ENCODE measurements at places on chromosomes 6 and 20.

DNA sequence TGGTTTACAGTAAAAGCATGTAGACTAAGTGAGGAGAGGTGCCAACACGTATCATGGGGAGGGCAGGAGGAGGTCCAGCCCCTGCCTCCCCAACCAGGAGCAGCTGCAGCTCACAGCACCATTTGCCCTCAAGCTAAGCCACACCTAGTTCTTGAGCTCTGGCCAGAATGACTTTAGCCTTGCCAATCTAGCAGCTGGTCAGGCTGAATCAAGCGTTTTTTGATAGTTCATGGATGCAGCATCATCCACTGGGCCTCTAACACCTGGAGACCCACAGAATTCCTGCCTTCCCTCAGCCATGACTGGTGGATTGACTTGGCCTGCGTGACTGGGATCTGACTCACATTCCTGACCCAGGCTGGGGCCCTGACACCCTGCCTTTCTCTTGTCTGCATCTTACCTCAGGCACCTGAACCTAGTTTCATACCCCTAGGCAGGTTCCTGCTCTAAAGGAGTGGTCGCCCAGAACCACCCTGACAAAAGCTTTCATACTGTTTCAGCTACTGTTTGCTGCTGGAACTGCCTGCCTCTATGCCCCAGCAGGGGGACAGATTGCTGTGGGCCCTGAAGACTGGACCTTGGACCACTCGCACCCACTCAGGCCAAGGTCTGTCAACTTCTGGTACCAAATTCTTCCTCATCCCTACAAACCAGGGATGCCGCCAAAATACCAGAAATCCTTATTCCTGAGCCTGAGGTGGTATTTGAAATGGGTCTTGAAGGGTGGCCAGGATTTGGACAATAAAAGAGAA is 122.3 kb downstream of the QRSL1 start:
- DNase-seq, result no peak

DNA sequence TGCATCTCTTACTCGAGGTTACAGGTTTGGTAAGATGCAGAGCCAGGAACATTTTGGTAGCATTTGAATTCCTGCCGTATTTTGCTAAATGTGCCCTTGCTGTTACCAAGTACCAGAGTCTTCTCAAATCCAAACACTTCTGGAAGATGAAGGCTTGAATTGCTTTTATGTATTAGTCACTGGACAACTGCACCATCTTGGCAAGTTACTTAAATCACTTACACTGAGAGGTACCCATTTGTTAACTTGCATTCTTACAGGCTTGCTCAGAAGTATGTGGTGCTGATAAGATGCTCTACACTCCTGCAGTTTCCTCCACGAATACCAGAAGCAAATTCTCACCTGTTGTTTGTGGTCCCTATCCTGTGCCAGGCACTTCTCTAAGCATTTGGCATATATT is 12.7 kb downstream of the IL22RA2 start:
- DNase-seq, result no peak

DNA sequence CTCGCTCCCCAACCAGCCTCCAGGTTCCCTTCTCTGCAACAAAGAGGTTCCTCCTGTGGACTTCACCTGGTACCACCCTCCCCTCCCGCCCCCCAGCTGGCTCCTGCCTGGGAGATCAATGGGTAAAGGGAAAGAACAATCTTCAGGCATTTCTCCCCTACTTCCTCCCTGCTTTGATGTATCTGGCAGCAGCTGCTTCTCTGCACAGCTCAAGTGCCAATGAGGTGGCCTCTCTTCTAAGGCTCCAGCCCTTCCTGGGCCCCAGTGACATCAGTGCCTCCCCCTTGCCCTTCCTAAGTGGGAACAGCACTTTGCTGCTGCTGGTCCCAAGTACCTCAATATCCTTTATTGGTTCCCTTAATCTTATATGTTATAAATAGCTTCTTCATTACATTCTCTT is 23.5 kb downstream of the MOCS1 start:
- DNase-seq, result no peak

DNA sequence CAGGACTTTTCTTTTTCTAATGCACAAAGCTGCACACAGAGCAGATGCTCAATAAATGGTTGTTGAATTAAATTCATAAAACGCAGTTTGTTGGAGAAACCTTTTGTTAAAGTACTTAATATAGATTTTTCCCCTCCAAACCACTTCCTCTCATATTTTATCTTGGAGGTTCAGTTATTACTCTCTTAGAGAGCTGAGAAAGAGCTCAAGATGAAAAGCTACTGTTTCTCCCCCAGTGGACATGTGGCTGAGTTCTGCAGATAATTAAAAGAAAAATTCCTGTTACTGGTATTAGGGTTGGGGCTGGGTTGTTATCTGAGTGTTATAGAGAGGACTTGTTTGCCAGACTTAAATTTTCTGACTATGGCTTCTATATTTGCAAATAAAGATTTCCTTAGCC is 294.0 kb downstream of the TBC1D7 start:
- DNase-seq, result no peak

- no peak for DNase-seq
These were observed 244.2 kb downstream of the EPM2A start for GRCh38 chr6:145491126-145491525.

DNA sequence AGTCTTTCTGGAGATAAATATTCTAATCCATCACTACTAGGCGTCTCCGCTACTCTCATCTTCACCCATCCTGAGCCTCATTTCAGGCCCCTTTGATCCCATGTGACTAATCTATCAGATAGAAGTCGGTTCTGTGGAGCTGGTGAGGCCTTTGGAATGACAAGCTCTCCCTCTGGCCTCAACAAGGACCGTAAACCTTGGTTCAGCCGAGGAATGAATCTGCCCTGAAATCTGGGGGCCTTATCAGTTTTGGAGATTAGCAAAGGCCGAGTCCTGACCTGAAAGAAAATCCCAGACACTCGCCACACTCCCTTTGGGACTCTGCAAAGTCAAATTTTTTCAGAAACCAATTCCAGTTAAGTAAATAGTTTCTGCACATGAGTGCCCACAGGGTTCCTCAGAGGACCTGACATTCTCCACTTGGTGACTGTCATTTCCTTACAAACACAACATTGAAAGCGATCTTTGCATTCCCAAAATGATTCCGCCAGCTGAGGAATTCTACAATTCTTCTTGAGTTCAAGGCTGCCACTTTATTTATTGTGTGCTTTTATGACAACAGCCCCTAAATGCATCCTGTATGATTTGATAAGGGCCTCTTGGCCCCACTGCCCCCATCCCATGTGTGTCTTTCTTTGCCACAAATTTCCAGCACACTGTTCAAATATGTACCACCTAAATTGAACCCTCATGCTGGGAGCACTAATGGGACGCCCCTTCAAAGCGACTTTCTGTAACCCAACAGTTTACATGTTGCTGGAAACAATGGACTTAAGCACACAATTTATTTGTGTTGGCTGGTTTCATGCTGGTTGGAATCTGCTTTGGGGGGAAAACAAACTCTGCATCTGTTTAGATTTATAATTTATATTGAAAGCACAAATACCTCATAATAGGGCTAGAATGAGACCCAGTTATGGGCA is 10.0 kb upstream of the RIPOR3 start:
- DNase-seq, result no peak

GRCh38 chr6:38985839-38986238 is 62.7 kb upstream of the GLP1R start:
- DNase-seq, result no peak

DNA sequence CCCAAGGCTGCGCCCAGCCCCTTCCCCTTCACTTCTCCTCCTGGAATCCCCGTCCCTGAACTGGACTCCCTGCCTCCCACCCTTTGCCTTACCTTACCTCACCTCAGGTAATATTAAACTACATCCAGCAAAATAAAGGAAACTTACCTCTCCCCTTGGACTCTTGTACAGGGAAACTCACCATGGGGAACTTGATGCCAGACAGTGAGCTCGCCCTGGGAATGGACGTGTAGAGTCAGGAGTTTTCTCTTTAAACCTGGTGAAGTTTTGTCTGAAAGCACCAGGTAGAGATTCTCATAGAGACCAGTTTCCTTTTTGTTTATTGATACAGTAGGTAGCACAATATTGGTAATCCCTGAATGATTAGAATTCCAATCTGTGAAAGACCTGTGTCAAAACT is 544 bp upstream of the HLA-C start:
- DNase-seq, result no peak

- DNase-seq, result no peak
These were observed 9.6 kb upstream of the HSF2 start for GRCh38 chr6:122389704-122390372.

DNA sequence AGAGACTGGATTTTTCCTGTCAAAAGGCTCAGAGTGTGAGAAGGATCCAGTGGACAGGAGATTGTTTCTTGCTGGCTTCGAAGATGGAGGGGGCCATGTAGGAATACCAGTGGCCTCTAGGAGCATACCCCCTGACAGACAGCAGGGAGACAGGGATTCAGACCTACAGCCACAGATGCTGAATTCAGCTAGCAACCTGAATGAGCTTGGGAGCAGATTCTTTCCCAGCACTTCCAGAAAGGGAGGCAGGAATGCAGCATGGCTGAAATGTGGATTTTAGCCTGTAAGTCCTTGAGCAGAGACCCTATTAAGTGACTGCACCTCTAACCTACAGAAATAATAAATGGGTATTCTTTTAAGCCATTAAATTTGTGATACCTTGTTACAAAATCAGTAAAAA is 44.6 kb downstream of the STXBP5 start:
- DNase-seq, result no peak

- no peak for DNase-seq
These were observed 41.4 kb upstream of the LAMA2 start for GRCh38 chr6:128841518-128841917.

- DNase-seq, result no peak
These were observed 7.9 kb downstream of the NUDT3 start for GRCh38 chr6:34384321-34385153.

DNA sequence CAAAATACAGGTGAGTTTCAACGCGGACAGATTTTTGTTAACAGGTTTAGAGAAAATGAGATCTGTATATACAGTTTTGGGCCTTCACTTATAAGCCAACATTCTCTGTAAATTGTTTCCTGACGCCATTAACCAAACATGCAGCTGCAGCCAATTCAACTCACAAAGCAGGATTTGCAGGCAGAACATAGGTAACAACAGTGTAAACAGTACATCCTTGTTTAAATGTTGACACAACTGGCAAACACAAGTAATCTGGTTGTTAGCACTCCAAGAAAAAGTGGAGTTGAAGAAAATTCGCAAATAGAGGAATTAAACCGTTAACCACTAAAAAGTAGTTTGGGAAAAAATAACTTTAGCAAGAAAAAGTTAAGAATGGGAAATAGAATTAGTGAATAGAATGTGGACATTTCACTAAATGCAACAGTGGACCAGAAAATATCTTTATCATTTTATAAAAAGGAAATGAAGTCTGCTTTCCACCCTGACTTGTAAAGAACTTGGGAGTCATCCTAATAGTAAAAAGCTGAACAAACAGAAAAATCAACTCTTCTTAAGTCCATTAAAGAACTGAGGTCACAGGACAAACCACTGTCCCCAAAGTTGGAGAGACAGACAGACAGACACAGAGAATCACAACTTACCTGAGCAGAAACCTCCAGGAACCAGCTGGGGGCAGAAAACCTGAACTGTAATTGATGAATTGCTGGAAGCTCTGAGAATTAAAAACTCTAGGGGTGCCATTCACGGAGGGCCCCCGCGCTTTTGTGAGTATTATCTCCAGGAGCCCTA is 10.1 kb downstream of the SMIM28 start:
- DNase-seq, result no peak

DNA sequence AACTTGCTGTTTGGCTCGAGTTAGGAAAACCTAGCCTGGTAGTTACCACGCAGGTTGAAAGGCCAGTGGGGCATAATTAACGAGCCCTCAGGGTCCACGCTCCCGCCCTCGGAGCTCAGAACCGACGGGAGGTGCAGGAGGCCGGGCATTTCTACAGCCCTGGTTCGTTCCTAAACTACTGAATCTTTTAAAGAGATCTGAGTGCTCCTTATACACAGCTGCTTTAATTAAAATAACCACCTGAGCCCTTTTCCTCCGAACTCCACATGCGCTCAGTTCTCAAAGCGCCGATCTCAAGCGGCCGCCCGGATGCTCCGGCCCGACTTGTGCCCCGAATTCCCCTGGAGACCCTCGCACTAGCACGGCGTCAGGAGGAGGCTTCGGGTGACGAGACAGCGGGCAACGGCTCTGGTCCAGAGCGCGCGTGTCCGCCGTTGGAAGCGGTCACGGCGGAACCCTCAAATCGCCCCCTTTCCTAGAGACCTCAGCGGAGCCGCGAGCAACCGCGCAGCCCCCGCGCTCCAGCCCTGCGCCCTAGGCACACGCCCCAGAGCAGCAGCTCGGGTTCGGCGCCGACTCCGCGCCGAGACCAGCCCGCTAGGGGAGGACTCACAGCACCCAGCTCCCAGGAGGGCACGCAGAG is 397 bp downstream of the WDR27 start:
- no peak for DNase-seq

- DNase-seq, result no peak
These were observed 123.9 kb downstream of the WDR27 start for GRCh38 chr6:169577974-169578373.

DNA sequence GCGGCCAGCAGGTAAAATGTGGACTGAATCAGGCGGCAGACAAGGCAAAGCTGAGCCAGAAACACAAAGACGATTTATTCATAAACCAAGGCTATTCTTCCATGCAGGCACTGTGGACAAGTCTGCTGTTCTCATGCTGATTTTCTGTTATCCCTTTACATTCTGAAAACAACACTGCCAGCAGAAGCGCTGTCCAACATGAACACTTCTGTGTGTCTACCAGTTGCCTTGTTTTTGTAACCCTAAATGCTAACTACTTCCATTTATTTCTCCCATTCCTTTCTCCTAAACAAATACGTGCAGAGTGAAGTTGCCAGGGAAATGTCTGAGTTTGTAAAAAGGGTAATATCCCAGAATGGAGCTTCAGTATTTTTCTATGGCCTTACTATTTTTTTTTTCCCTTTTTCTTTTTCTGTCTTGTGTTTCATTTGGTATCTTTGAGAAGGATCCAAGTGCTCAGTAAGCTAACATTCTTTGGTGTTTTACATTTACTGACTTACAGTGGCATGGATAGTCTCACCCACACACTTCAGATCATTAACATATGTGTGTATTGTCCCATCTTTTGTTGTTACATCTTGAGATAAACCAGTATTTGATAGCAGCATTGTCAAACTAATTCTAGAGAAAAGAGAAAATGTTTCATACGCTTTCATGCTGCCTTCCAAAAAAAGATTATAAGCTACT is 1308.9 kb upstream of the MAP3K7 start:
- DNase-seq, result no peak

GRCh38 chr6:34095741-34096140 is 50.1 kb downstream of the GRM4 start:
- DNase-seq, result no peak

GRCh38 chr6:8549074-8549790 is 113.9 kb upstream of the SLC35B3 start:
- DNase-seq, result no peak

DNA sequence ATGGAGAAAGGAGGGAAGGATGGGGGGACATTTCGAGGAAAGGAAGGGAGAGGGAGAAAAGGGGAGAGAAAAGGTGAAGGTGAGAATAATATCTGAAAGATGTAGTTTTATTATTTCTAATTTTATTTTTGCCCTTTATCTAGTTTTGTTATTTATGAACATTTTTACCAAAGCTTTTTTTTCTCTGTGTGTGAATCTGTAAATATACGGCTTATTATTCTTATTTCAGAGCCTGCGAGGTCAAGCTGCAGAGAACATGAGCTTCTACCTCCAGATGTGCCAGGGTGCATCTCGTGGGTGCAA is 35.0 kb downstream of the HLA-A start:
- DNase-seq, result no peak

GRCh38 chr6:153085239-153085638 is 45.8 kb downstream of the RGS17 start:
- no peak for DNase-seq

- DNase-seq, result no peak
These were observed 91.7 kb downstream of the RNF182 start for GRCh38 chr6:14016432-14016831.

GRCh38 chr6:139778688-139779087 is 404.2 kb upstream of the CITED2 start:
- DNase-seq, result no peak

- DNase-seq, result no peak
These were observed 142.0 kb downstream of the MCHR2 start for GRCh38 chr6:99852031-99852430.
